ENCODE measurements at places on chromosomes 6 and 20. TPM values are rescaled to one million over a fixed set of nuclear protein-coding genes. Genes with fewer than 3 reads are reported as not detected.

LIME1 gene
- 10.8 TPM for total RNA-seq

GRCh38 chr6:28838289-28838633 lies 85.5 kb downstream of the TRIM27 start:
- no peaks in the 10 kb centered on the region for H3K4me1 ChIP-seq
- DNase-seq: peak; percentile 80
- no peaks in the 10 kb centered on the region for H3K27me3 ChIP-seq
- H3K36me3 ChIP-seq: no peaks in the 10 kb centered on the region
- peak overlapping the region; percentile 75 for H3K27ac ChIP-seq

DNA sequence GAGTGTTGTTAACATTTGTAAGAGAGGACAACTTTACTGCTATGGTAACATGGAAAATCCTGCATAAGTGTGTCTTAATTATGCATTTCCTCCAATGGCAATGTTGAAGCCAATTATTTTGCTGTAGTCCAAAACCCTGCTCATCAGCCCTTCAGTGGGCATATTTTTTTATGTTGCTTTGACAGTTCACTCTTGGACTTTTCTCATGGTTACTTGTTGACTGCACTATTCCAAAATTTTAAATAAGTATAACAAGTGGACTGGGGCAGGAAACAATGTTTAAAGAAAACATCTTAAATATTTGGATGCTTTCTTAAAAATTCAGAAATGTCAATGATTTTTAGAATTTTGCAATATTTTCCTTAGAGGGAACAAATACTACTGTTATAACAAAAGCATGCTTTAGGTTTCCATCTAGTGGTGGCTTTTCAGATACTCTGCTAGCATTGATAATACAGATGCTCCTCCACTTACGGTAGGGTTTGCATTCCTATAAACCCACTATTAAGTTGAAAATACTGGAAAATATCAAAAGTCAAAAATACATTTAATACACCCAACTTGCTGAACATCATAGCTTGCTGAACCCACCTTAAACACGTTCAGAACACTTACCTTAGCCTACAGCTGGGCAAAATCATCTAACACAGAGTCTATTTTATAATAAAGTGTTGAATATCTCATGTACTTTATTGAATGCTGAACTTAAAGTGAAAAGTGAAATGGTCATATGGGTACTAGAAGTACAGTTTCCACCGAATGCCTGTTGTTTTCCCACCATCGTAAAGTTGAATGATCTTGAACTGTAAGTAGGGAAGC lies 86.4 kb downstream of the ADGRG6 start:
- H3K27ac ChIP-seq: no peak overlapping the region
- no peak for DNase-seq
- H3K27me3 ChIP-seq: no peaks in the 10 kb centered on the region
- H3K4me3 ChIP-seq: no peak overlapping the region
- no peaks in the 10 kb centered on the region for H3K36me3 ChIP-seq
- no peaks in the 10 kb centered on the region for H3K4me1 ChIP-seq

DNA sequence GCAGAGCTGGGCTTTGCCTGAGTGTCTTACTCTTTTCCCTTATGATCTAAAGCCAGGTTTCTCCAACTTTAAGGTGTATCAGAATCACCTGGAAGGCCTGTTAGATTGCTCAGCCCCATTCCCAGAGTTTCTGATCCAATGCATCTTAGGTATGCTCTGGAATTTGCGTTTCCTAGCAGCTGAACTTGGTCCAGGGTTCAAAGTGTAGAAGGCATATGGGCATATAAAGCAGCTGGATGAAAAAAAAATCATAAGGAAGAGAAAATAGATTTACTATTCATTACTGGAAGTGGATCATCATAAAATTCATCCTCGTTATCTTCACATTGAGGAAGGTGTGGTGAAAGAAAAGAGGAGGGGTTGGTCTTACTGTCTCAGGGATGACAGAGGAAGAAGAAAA lies 56.8 kb upstream of the CDKAL1 start:
- no peak overlapping the region for H3K4me3 ChIP-seq
- H3K36me3 ChIP-seq: no peaks in the 10 kb centered on the region
- H3K27ac ChIP-seq: no peak overlapping the region
- no peaks in the 10 kb centered on the region for H3K27me3 ChIP-seq

- no peaks in the 10 kb centered on the region for H3K36me3 ChIP-seq
- DNase-seq: no peak
- no peaks in the 10 kb centered on the region for H3K27me3 ChIP-seq
- no peak overlapping the region for H3K27ac ChIP-seq
Measured at GRCh38 chr20:64234291-64234791, 21.2 kb upstream of the PCMTD2 start.

GINS1 gene
- total RNA-seq: 5.4 TPM

- H3K36me3 ChIP-seq: no peaks in the 10 kb centered on the region
- no peak for DNase-seq
- H3K27ac ChIP-seq: no peak within 1 kb of the TSS
- no peak within 1 kb of the TSS for H3K4me3 ChIP-seq
- H3K27me3 ChIP-seq: peaks cover 26% of the 10 kb centered on the region
Measured at GRCh38 chr20:45100563-45101245, at the start of gene KCNS1. TSS of gene KCNS1 (minus strand) at chr20:45101127. CDS start at chr20:45099236, 1,891 bp downstream.

Measured in colonic mucosa (tissue), 4 donors.